ENCODE measurements at places on chromosomes 5 and 9. TPM values are rescaled to one million over a fixed set of nuclear protein-coding genes. Genes with fewer than 3 reads are reported as not detected.

RASEF gene
- 14.2 TPM for total RNA-seq

MEIKIN gene
- not detected for total RNA-seq

MYMK gene
- not detected for total RNA-seq

PCDHGA2 gene
- total RNA-seq, result 0.26 TPM

DNA sequence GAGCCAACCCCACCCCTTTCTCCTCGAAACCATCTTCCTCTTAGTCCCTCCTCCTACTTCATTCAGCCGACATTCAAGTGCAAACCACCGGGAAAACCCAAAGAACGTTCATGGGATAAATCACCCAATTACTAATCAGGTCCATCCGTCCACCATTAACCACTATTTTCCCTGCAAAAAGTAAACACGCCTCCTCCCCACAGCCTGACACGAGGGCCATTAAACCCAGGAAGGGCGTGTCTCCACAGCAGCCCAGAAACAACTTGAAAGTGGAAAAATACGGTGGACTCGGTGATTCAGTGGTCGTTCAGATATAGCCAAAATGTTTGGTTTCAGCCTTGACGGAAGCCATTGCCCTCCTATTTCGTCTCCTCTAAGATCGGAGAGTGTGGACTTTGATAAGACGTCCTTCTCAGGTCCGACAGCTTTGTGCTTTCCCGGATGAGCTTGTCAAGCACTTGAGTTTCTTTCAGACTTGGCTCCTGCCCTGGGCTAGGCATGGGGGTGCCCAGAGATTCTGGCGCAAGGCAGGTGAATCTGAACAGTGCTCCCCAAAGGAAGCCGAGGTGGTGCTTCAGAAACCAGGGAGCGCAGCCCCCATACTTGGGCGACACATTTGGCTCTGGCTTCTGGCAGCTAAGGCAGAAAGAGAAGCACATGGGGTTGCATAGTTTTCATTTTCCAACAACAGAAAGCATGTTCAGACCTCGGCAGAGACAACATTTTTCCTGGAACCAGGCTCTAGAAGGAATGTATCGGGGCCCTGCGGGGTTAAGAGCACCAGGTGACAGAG, 56.6 kb downstream of the SMIM23 start:
- DNase-seq, result peak; percentile 21

GRCh38 chr9:20550326-20550725, 72.0 kb downstream of the MLLT3 start:
- peak; percentile 21 for DNase-seq

DNA sequence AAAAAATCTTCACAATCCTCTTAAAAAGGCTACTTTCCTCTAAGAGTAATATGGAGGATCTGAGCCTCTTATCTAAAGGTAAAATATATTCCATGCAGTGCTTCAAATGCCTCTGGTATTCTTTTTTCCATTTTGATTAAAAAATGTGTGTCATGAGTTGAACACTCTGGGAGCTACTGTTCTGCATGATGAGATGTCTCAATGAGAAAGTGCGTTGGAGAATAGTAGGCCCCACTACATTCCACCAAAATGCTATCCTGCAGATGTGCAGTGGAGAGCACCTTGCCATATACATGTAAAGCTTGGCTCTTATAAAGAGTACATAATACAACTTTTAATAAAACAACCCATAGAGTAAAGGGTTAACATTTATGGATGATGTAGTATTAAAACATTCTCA, 26.3 kb downstream of the ALDH1A1 start:
- no peak for DNase-seq

DNA sequence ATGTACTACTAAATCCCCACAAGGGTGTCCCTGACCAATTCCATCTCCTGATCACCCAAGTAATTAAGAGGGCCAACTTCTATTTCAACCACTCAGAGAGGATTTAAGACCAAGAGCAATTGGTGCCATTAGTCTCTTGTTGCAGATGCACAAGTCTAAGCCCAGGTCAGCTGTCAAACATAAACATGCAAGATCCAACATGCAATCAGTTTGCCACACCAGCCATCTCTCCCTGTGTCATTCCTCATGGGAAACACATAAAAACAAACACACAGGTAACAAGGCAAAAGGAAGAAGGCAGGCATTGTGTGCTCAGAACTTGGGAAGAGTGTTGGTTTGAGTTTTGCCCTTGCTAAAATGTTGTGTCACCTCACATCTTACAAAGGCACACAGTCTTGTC, 139.2 kb downstream of the SPOCK1 start:
- peak; percentile 75 for DNase-seq

- no peak for DNase-seq
These were observed 147.1 kb downstream of the ENC1 start for GRCh38 chr5:74493411-74493810.

DNA sequence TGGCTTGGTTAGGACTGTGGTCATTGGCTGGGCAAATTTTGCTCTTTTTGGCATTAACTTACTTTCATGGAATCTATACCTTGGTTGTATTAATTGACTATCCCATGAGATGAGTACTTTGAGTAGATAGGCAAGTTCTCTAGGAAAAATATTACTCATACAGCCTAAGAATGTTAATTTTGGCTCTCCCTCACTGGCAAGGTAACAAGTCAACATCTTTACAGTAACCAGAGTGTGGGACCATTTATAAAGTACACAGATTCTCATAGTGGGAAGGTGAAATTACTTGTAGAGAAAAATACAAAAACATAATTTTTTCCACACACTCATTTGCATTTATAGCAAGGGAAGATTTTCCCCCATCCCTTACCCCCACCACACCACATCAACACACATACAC, 154.6 kb upstream of the ZNF608 start:
- no peak for DNase-seq

- DNase-seq, result peak; percentile 91
These were observed 115.7 kb downstream of the UGCG start for GRCh38 chr9:112012026-112012902.

GRCh38 chr9:124000784-124001457, 10.6 kb upstream of the LHX2 start:
- no peak for DNase-seq

- no peak for DNase-seq
These were observed 387.4 kb downstream of the MAN2A1 start for GRCh38 chr5:110077147-110077546.

Data from bronchial epithelial cell (primary cell).